ENCODE measurements at places on chromosomes 11 and 22.
A peak's percentile ranks its signal among the peaks of the same experiment; 100 is the strongest.

- no peak for DNase-seq
Observed at GRCh38 chr22:36065462-36065774, 36.8 kb upstream of the RBFOX2 start.

DNA sequence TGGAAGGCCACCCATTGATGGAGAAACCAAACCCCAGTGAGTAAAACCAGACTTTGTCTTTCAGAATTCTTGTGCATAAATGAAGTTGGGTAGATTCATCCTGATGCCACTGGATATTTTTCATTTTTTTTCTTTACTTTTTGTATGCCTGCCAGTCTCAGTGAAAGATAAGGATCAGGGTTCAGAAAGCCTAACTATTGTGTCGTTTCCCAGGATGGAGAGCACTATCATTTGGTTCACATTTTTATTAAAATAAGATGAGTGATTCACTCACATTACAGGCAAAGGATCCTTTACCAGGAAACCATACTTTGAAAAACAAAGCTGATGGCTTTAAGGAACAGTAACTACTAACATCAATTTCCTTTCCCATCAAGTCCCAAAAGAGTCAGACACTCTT lies 52.0 kb downstream of the ARFGAP2 start:
- DNase-seq, result no peak

DNA sequence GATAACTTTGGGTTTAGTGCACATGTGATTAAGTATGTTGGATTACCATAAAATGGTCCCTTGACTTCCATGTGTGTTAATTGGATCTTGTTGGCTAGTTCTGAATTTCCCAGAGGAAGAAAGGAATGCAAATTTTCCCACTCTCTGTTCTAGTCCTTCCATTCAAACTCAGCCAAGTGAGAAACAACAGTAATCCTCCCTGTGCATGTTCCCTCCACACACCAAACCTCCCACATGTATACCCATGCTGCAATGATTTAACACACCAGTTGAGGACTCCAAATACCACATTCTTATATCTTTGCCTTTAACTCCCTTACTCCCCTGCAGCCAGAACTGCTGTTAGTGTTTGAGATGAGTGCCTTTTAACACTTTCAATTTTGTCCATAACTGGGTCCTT lies 1158.9 kb downstream of the DLG2 start:
- DNase-seq, result no peak

GRCh38 chr11:120013325-120014250 lies 124.3 kb downstream of the TRIM29 start:
- no peak for DNase-seq

DNA sequence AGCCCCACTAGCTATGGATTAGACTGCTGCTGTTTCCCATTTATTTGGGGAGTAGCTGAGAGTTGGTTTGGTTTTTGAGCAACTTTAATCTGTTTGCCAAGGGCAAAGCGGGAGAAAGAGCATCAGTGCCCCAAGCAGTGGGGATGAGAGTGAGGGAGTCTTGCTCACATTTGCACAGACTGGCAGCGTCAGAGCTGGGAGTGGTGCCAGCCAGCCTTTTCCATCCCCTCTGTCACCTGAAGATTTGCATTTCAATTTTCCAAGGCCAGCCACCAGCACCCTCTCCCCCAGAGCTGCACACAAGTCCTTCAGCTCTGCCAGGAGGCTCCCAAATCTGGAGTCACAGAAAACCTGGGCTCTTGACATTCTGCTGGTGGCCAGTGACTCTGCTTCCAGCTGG lies 21.0 kb upstream of the UVRAG start:
- no peak for DNase-seq

GRCh38 chr11:6474413-6474792 lies 662 bp upstream of the TRIM3 start:
- DNase-seq, result no peak

GRCh38 chr11:126341760-126342161 lies 13.7 kb upstream of the ST3GAL4 start:
- no peak for DNase-seq

DNA sequence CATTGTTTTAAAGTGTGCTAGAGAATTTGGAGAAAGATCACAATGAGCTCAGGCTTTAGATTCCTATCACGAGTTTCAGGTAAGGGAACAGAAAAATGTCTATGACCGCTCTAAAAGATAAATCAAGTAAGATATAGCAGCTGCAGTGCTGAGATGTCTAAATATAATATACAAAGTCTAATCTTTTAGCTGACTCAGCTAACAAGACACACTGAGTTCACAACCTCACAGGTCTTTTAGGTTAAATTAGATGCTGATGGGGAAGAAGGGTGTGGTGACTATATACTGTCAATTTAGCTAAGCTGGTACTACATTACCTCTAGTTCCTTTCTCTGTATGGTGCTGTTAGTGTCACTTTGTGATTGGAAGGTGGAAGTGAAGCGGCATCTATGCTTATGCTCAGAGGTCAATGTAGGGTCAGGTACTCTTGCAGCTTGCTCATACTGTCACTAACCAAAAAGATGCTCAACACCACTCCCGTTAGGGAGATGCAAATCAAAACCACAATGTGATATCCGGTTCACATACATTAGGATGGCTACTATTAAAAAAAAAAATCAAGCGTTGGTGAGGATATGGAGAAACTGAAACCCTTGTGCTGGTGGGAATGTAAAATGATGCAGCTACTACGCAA lies 283.5 kb downstream of the SWAP70 start:
- no peak for DNase-seq

DNA sequence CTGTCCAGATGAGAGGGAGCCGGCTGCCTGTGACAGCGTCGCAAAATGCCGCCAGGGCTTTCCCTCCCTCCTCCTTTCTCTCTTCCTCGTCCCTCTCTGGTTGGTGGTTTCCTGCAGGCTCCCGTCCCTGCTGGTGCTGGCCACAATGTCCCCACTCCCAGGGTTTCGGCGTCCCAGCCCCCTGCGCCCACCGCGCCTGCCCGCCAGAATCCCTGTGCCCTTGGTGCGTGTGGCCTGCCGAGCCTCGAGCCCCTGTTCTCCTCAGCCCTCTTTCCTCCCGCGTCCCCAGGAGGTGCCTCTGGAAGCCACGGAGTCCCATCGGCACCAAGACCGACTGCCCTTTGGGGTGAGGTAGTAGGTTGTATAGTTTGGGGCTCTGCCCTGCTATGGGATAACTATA lies 37.9 kb upstream of the PPARA start:
- DNase-seq, result no peak

- DNase-seq, result no peak
Observed at GRCh38 chr22:29679316-29679715, 40.5 kb upstream of the CABP7 start.

DNA sequence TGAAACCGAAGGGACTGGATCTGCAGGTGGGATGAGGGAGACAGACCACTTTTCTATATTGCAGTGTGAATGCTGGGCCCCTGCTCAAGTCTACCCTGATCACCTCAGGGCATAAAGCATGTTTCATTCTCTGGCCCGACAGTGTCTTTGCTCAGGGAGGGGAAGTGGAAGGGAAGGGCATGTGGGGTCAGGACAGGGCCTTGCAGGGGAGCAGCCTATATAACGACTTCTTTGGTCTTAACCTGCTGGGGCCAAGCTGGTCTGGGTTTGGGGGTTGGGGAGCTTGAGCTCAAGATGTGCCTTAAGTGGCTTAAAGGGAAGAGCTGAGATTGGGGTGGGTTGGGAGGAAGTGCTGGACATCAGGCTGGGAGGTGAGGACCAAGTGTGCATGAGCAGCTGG lies 86.4 kb downstream of the GDPD4 start:
- DNase-seq, result no peak

GRCh38 chr11:89125298-89125697 lies 52.4 kb upstream of the TYR start:
- no peak for DNase-seq

GRCh38 chr11:2776351-2777061 lies 76.7 kb upstream of the KCNQ1OT1 start:
- no peak for DNase-seq

GRCh38 chr11:7435176-7435575 lies 50.1 kb upstream of the OLFML1 start:
- no peak for DNase-seq

DNA sequence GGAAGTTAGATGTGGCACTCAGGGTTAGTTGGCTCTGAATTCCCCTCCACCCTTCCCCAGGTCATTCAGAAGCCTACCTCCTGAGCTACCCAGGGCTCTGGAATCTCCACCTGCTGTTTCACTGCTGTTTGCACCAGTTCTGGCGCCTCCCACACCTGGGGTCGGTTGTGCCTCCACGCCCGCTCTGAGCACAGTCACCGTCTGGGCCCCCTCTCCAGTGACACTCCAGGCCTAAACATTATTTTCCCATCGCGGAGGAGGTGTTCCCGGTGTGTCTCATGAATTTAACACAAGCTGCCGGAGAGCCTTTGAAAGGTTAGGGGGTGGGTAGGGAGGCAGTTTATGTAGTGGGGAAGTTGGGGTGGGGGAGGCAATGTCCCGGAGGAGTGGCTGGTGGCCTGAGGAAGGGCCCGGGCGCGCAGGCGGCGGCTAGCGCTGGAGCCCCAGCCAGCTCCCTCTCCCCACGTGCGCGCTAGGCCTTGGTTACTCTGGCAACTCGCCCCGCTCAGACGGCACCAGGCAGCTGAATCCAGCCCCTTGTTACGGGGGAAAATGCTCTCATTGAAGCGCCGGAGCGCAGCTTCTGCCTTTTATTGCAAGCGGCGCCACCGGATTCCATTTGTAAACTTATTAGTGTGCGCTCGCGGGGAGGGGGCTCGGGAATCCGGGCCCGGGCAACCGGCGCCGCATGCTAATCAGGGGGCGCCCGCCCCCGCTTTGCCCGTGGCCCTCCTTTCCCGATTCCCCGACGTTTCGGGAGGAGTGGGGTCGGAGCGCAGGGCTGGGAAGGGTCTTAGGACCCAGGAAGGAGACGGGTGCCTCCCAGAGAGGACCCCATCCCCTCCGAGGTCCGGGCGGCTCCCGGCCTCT lies 52.4 kb downstream of the GRIK4 start:
- DNase-seq, result no peak

GRCh38 chr11:114929351-114930000 lies 251.1 kb downstream of the NXPE2 start:
- DNase-seq, result no peak

DNA sequence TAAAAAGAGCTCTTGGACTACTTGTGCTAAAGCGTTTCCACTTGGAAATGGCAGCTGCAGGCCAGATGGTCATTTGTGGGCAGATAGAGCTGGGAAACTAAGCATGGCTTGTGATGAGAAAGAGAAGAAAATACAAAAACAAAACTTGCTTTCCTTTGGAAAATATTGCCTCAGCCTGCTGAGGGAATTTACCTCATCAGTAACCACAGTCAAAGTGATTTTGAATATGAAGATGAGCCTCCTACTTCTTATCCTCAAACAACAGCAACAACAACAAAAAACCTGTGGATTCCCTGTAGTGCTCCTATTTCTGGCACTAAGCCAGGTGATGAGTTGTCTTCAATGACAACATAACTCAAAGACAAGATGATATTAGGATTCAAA lies 62.7 kb upstream of the FIBIN start:
- DNase-seq, result no peak

DNA sequence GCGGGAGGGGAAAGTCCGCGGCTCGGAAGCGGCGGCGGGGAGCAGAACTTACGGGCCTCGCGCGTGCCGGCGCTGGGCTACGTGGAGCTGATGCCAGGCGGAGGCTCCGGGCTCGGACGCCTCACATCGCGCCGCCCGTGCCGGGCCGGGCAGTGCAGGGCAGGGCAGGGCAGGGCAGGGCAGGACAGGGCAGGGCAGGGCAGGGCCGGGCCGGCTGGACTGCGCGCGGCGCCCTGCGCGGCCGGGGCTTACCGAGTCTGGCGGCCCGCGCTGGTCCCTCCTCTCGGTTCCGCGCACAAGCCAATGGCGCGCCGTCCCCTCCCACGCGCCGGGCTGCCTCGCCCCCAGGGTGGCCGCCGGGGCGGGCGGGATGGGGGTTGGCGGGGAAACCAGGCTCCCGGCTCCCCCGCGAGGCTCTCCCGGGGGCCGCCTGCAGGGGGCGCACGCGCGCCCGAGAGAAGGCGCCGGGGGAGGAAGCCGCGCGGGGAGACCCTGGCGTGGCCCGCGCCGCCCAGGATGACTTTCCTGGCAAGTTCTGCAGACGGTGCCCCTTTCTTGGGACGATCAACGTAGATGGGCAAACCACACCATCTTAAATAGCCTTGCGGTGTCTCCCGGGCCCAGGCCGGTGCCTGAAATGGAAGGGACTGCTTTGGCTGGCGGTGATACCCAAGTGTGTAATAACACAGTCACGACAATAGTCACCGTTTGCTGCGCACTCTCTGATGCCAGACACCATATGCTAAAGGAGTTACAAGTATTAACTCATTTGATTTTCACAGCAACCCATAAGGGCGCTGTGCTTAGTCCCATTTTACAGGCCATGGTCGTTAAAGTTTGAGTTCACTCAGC lies at the start of gene TP53I11:
TP53I11 (minus strand) TSS at position 259 of the 852 bp plus-strand sequence. CDS start 12,548 bp downstream, outside the sequence.
- peak; percentile 56 for DNase-seq

- DNase-seq, result no peak
Observed at GRCh38 chr22:38171927-38172831, 9.5 kb downstream of the PLA2G6 start.

All from activated CD4-positive, alpha-beta T cell treated with anti-CD3 and anti-CD28 coated beads, Interleukin-2, amount 50 U/mL, for 4 hours (primary cell).